ACHN (cell line): ENCODE measurements at places on chromosomes 5 and 9.

- no peak for DNase-seq
Measured at GRCh38 chr5:41410737-41411136, 99.7 kb downstream of the PLCXD3 start.

GRCh38 chr5:171963416-171963815, 43.0 kb downstream of the FBXW11 start:
- DNase-seq, result no peak

- no peak for DNase-seq
Measured at GRCh38 chr5:126538579-126538978, 56.4 kb downstream of the ALDH7A1 start.

DNA sequence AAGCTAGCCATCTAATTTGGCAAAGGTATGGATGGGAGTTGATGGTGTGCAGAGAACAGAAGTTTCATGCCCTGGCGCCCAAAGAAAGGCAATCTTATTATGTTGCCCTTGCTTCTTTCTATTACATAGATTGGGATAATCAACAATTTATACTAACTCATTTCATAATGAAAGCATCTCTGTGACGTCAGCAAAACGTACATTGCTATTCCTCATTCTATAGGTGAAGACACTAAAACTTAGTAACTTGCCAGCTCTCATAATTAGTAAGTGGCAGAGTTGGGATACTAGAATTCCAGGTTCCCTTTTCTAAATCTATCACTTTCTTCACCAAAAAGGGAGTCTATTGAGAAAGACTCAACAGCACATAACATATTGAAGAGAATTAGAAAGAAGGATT, 374.8 kb downstream of the NR2F1-AS1 start:
- DNase-seq, result no peak

- DNase-seq, result no peak
Measured at GRCh38 chr9:72915659-72916058, 37.2 kb downstream of the ALDH1A1 start.

DNA sequence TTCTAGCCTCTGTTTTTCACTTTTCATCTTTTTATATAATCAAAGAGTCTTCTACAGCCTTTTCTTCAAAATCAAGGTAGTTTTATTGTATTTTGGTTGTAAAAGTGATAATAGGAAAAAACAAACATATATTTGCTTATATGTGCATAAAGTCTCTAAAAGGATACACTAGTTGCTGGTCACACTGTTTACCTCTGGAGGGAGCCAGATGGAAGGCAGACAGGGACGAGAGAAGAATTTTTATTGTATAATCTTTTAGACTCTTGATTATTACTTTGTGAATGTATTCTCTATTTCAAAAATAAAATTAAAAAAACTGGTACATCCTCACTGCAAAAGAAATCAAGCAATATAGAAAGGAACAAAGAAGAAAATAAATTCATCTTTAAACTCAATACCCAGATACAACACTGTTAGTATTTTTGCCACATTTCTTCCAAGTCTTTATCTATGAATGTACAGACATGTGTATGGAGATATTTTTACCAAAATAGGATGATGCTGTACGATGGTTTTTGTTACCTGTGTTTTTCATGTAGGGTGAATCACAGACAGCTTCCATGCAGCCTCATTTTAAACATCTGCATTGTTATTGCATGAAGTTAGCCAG, 6.1 kb upstream of the RNF183 start:
- DNase-seq, result peak; percentile 45

- no peak for DNase-seq
Measured at GRCh38 chr9:35262064-35262463, 100.3 kb downstream of the UNC13B start.

GRCh38 chr9:94490465-94490864, 64.4 kb upstream of the PCAT7 start:
- DNase-seq, result no peak

- DNase-seq, result no peak
Measured at GRCh38 chr5:55096182-55096581, 6.3 kb upstream of the GZMA start.

GRCh38 chr5:87899721-87900131, 368.9 kb downstream of the TMEM161B start:
- DNase-seq, result no peak

- no peak for DNase-seq
Measured at GRCh38 chr5:2719332-2719731, 32.1 kb downstream of the IRX2 start.

GRCh38 chr9:75881761-75882160, 8.7 kb upstream of the PCSK5 start:
- no peak for DNase-seq

DNA sequence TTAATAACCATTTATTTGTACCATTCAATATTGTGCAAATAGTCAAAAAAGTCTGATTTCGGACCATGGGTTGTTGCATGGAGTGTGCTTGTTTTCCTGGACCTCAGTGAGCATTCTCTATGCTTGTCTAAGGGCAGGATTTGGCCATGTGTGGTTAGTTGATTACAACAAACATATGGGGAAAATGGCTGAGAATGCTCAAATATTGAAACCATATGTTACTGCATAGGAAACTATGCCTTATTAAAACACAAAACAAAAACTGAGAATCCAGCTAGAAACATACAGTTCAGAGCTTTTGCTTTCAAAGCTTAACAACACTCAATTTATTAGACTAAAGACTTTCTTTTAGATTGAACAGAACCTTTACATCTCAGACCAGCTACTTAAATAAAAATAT, 928.3 kb downstream of the NR2F1-AS1 start:
- DNase-seq, result no peak

DNA sequence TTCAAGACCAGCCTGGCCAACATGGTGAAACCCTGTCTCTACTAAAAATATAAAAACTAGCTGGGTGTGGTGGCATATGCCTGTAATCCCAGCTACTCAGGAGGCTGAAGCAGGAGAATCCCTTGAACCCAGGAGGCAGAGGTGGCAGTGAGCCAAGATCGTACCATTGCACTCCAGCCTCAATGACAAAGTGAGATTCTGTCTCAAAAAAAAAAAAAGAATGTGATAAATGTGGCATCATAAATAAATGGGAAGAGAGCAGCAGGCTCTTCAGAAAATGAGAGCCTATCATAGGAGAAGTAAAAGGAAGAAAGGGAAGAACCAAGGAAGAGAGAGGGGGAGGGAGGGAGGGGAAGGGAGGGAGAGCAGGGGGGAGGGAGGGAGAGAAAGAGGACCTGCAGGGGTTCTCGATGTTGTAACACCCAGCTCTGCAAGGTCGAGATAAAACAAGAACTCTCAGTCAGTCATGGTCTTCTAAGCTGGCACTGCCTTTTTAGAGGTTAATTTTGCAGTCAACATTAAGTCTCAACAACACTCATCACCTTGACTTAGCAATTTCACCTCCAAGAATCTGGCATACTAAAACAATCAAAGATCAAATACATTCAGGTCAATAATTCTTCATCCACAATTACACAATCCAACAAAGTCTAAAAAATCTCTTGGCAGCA, 68.7 kb upstream of the SIMC1 start:
- no peak for DNase-seq

DNA sequence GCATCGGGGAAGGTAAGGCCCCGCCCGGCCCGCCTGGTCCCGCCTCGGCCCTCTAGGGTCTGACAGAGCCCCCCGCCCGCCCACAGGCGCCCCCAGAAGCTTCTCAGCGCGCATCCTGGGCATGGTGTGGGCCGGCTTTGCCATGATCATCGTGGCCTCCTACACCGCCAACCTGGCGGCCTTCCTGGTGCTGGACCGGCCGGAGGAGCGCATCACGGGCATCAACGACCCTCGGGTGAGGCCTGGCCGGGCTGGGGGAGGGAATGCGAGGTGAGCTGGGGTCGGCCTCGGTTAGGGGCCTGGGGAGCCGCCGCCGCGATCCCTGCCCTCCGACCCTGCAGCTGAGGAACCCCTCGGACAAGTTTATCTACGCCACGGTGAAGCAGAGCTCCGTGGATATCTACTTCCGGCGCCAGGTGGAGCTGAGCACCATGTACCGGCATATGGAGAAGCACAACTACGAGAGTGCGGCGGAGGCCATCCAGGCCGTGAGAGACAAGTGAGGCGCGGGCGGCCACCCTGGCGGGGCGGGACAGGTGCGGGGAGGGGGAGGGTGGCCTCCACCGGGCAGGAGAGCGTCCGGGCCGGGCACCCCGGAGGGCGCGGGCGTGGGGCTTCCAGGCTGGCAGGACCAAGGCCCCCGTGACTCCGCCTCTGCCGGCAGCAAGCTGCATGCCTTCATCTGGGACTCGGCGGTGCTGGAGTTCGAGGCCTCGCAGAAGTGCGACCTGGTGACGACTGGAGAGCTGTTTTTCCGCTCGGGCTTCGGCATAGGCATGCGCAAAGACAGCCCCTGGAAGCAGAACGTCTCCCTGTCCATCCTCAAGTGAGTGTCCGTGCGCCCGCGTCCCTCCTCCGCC, 7.1 kb downstream of the LRRC26 start:
- DNase-seq, result no peak

DNA sequence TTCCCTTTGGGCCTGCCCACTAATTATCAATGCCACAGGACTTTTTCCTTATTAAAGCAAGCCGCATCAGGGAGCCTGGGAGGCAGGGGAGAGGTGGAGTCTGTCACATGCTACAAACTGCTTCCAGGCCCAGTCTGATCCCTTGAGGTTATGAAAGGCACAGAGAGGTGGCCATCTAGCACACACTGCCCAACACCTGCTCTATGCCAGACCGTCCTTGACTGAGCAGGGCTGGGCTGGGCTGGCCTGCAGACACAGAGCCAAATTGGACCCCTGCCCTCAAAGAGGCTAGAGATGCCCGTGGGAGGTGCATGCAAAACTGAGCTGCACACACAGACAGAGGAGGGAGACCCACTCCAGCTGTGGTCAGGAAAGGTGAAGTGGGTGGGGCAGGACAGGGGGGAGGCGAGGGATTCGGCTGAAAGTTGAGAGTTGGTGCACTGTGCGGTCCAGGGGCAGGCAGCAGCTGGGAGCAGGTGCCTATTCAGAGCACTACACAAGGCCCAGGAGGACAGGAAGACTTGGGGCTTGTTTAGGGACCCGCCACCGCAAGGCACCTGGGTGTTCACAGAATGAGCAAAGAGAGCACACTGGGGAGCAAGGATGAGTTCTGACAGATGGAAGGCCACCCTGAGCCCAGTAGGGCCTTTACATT, 36.4 kb upstream of the TCF7 start:
- no peak for DNase-seq

DNA sequence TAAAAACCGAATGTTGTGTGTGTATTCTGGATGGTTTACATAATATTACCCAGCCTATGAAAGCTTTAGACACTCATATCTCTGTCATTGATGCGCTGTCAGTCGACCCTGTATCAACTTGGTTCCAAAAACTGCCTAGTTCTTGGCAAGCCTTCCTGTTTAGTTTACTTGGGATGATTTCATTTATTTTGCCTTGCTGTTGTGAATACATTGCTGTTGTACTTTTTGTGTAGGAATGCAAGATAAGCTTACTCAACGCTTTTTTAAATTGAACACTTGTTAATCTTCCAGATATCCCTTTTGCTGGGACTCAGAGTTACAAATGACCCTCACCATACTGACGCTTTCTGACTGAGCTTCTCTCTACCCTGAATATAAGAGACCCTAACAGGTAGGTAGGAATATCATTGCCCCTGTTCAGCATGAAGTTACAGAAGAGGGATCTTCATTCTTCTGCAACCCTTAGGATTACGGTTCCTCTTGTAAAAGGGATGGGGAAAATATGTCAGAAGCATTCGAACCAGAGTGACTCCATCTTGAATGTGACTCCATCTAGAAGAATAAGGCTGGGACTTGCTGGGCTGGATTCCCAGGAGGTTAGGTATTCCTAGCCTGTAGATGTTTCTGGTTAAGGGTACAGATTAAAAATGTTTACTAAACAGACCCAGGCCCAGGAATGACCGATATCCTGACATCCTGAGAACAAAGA, 13.7 kb upstream of the PAIP1 start:
- DNase-seq, result no peak

- no peak for DNase-seq
Measured at GRCh38 chr9:84709056-84709455, 39.5 kb downstream of the NTRK2 start.

- DNase-seq, result no peak
Measured at GRCh38 chr5:68428231-68428811, 212.8 kb downstream of the PIK3R1 start.

DNA sequence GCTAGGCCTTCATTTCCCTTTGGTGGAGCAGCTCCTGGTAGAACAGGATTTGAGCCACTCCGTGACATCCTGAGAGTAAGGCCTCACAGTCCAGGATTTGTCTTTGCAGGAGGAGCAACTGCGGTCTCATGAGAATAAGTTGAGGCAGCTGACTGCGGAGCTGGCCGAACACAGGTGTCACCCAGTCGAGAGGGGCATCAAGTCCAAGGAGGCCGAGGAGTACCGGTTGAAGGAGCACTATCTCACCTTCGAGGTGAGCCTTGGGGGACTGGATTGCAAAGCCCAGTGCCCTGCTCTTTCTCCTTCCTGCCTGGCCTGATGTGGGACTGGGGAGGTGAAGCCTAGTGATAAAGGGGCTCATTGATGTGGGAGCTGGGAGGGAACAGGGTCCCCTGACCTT, 44.3 kb downstream of the PSD2 start:
- DNase-seq, result no peak

DNA sequence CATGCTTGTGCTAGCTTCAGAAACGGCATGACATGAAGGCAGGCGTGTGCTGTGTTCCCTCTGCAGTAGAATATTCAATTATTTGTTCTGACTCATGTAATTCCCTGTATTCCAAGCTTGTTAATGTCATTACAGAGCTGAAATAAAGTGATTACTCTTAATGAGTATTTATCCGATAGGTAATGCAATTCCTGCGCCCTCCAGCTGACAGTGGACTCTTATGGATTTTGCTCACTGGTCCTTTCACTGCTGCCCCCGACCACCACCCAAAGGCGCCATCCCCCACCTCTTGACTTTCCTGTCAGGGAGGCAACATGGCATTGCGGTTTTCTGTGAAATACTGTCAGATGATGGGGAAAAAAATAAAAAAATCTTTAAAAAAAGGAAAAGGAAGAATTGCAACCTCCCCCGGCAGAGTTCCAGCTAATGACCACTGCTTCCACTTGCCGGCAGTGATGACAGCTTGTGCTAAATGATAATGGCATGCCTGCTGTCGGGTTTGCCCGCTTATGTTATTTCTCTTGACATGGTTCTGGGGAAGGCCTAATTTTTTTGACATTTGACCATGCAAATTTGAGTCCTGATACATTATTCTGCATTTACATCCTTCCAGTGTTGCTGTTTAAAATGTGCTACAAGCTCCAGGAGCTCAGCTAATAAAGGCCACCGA, 335.3 kb upstream of the ADAMTS16 start:
- DNase-seq, result no peak

GRCh38 chr9:130129432-130130061, 42.7 kb upstream of the NCS1 start:
- no peak for DNase-seq

- no peak for DNase-seq
Measured at GRCh38 chr5:115735108-115735998, 81.1 kb downstream of the CDO1 start.

- DNase-seq, result no peak
Measured at GRCh38 chr5:87876616-87877015, 392.0 kb downstream of the TMEM161B start.

GRCh38 chr5:82821846-82822633, 255.2 kb downstream of the TMEM167A start:
- DNase-seq, result no peak

DNA sequence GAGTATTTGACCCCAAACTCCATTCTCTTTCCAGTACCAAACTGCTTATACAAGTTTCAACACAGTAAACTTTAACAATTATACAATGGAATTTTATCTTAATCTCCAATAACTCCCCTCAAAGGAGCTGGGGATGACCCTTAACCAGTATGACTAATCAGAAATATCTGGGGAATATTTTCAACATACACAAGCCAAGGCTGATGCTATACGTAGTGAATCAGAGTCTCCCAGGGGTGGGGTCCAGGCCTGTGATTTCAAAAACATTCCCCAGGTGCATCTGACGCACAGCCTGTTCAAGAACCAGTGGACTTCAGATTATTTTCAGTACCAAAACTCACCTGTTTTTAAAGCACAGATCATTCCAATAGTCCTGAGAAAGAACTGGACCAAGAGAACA, 11.8 kb upstream of the SEMA5A start:
- DNase-seq, result no peak
